ENCODE measurements at places on chromosomes 4 and X.

DNA sequence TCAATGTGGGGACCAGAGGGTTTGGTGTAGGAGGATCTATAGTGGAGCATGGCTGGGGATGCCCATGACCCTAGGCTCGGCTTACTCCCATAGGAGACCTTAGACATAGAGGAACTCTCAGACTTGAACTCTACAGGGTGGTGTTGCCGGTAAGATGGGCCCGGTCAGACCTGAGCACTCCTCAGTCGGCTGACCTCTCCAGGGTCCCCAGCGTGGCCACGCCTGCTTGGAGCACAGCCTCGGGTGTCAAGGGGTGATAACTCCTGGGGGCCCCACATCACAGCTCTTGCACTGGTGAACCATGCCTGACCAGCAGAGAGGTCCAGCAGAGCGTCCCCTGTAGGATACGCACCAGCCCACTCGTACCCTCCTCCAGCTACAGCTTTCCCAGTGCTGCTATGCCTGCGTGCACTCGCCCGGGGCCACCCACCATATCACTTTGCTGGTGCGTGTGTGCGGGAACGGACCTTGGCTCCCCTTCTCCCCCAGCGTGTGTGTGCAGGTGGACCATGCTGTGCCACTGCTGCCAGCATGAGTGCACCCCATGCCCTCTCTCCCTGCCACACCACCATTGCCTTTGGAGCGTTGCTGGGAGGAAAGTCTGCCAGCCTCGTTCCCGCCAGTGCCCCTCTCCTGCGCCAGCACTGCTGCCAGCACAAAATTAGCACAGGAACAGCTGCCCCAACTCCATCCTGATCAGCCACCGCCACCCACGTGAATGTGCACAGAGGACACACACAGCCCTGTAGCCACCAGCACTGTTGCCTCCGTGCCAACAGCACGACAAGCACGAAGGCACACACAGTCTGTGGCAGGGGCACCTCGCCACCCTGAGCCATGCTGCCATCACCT is 806.6 kb downstream of the GLUD2 start:
- DNase-seq, result no peak

DNA sequence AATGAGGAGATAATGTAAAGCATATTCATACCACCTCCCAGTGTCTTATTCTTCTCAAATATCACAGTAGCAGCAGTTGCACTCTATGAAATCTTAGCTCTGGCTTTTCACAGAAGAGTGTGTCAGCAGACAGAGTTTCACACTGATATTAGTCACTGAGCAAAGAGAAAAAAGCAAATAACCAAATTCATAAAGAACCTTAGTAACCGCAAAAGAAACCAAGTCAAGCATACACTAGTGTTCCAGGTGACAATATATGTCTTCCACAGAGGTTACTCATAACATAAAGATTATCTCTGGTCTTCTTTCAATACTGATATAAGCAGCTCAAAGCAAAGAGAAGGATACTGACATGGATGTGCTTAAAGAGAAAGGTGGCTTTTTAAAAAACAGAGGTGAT is 181.7 kb upstream of the EDNRA start:
- DNase-seq, result no peak

DNA sequence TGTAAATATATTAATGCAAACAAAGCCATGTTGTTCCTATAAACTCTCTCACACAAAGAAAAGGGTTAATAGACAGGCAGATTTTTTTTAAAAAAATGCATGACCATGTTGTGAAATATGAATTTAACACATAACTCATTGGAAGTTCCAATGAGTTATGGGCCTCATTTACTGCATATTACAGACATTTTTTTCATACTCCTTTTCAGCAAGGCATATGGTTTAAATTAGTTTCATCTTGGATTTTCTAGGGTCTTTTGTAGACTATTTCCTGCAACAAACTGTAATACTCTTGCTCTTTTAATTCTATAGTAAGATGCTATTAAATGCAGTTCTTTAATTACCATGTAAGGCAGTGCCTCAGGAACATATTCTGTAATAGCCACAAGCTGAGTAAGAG is 323.1 kb downstream of the GBA3 start:
- no peak for DNase-seq

GRCh38 chrX:52577464-52578173 is 60.8 kb upstream of the XAGE1B start:
- DNase-seq, result no peak

GRCh38 chr4:38664706-38665401 is 855 bp downstream of the KLF3 start:
- peak; percentile 63 for DNase-seq

GRCh38 chrX:1222531-1223241 is 10.2 kb upstream of the CRLF2 start:
- DNase-seq, result no peak

DNA sequence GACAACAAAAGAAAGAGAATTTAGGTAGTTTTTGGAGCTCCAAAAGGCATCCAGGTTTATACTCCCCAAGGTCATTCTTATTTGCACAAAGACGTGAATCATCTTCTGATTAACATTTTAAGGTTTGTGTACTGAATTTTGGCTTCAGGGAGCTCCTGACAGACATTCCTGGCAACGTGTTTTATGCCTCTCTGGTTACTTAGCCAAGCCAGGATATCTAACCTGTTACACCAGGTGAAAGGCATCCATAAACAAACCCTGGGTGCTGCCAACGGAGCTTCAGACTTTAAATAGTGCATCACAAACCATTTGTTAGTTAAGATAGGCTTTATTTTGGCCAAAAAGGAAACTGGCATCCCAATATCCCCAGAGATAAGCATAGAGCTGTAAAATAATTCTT is 997.3 kb downstream of the ARAP2 start:
- no peak for DNase-seq

DNA sequence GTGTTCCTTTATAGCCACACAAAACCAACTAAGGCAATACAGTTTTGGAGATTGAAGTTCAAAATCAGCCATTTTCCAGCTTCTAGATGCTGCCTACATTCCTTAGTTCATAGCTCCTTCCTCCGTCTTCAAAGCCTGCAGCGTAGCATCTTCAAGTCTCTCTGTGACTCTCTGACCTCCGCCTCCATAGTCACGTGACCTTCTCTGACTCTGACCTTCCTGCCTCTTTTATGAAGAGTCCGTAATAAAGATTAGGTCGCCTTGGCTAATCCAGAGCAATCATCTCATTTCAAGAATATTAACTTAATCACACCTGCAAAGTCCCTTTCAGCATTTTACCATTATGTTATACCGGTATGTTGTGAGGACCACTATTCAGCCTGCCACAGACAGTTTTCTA is 60.4 kb downstream of the ZCCHC12 start:
- DNase-seq, result no peak

GRCh38 chrX:153706799-153707198 is 17.4 kb downstream of the BCAP31 start:
- DNase-seq, result no peak

- no peak for DNase-seq
Measured at GRCh38 chr4:35556387-35556786, 687.9 kb downstream of the ARAP2 start.

DNA sequence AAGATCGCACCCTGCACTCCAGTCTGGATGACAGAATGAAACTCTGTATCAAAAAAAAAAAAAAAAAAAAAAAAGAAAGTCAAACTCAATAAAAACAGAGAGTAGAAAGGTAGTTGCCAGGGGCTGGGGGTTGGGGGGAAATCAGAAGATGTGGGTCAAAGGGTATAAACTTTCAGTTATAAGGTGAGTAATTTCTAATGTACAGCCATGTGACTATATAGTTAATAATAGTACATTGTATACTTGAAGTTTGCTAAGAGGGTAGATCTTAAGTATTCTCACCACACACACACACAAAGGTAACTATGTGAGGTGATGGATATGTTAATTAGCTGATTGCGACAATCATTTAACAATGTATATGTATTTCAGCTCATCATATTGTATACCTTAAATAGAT is 11.5 kb downstream of the HERC6 start:
- no peak for DNase-seq

GRCh38 chr4:155768370-155768769 is 9.5 kb downstream of the GUCY1B1 start:
- DNase-seq, result no peak

- no peak for DNase-seq
Measured at GRCh38 chr4:126182786-126183185, 868.0 kb downstream of the FAT4 start.

DNA sequence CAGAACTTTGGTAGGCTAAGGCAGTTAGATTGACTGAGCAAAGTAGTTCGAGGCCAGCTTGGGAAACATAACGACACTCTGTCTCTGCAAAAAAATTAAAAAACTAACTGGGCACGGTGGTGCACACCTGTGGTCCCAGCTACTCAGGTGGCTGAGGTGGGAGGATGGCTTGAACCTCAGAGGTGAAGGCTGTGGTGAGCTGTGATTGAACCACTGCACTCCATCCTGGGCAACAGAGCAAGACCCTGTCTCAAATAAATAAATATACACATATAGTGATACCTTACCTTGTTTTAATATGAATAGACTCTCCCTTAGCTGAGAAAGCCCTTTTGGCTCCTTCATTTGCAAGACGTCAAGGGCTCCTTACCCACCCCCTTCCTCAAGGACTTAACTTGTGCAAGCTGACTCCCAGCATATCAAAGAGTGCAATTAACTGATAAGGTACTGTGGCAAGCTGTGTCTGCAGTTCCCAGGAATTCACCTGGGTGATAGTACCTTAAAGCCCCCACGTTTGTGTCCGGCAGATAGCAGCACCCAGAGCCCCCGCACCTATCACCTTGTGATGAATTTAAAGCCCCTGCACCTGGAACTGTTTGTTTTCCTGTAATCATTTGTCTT is 655.6 kb upstream of the GALNTL6 start:
- DNase-seq, result no peak

DNA sequence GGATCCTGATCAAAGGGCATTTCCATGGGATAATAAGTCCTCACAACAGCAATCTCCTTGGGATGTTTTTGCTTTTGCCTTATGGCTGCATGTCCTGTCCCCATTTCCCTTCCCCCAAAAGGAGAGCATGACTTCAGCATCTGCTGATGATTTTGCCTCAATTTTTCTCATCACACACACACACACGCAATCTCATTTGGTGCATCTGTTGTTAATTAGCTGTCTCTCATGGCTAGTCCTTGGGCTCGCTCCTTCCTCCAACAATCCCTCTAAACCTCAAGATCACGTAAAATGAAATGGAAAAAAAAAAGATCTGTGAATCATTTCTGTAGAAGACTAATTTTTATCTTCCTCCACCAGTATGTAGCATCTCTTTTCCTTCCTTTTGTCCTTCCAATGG is 153.6 kb downstream of the RBMX2 start:
- DNase-seq, result no peak

DNA sequence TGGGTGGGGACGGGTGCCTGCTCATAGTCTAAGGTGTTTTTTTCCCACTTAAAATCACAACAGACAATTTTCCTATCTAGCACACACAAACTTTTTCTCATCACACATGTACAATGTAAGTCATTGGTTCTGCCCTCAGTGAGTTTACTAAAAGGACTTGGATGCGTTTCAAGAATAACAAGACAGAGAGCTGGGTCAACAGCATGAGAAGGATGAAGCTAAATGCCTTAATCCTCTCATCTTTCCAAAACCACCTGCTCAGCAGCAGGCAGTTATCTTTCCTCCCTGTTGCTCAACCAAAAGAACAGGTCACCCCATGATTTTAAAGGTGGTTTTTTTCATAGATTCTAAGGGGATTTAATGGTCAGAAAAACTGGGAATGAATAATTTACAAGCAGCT is 40.1 kb downstream of the OFD1 start:
- no peak for DNase-seq

DNA sequence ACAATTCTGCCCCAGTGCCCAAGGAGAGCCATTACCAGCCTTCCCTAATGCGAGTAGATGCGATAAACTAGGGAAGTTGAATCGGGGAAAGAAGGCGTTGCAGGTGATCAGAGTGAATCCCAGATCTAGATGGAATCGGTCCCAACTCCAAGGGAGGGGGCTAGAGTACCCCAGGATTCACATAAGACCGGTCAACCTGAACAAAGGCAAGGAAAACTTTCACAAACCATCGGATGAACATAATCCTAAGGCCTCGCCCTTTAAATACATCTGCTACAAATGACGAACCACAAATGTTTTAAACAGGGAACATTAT is 11.2 kb upstream of the ZCCHC13 start:
- no peak for DNase-seq

DNA sequence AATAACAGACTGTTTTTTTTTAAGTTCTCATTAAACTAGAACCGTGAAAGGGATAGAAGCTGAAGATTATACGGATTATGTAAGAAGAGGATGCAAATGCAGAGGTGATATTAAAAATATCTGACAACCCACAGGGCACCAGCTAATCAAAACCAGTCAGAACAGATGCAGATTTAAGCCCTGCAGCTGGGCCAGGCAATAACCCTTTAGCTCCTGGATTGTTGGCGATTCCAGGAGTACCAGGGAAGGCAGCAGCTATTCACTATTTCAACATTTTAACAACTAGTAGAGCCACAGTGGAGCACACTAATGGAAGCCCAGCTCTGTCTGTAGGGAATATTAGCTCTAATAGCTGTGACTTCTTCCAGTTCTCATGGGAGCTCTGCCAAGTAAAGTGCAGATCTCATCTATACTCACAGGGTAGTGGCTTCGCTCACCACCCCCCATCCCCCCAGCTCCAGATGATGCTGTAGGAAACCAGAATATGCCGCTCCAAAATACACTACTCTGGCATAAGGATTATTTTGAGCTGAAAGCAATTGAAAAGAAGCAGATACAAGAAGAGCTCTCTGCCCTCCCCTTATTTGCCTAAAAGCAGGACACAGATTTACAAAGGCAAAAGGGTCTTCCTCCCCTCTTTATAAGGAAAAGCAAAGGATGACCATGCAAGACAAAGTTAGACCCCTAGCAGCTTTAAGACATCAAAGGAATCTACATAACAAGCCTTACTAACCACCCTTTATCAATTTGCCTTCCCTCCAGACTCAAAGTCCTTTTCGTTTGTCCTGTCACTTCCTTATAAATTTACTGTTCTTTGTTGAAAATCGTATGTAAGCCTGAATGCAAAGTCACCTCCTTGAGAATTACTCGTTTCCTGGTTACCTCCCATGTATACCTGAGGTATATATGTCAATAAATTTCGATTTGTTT is 13.7 kb downstream of the SCD5 start:
- no peak for DNase-seq

GRCh38 chr4:59518005-59518823 is 1681.9 kb upstream of the ADGRL3 start:
- DNase-seq, result no peak

DNA sequence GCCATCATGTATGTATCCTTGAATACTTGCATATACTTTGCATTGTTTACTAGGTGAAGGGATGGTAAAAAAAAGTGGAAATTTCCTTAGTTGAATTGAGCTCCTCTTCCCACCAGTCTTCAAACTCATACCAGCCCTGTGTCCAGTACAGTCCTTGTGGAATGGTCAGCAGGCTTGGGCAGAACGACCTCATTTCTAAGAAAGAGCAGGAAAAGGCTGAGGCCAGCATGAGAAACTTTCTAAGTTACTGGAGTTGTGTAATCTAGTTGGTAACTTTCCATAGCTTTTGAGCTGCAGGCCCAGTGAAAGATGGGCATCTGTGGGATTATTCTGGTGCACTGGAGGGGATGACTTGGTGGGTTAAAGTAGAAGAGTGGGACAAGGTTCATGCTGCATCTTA is 87.6 kb downstream of the DCUN1D4 start:
- no peak for DNase-seq

GRCh38 chr4:151857368-151857767 is 96.6 kb upstream of the GATB start:
- no peak for DNase-seq

- DNase-seq, result no peak
Measured at GRCh38 chr4:73379946-73380345, 24.1 kb upstream of the ALB start.

Data from CD4-positive, alpha-beta T cell (primary cell).